ENCODE measurements at places on chromosomes 1 and 21.

- DNase-seq = no peak
Observed at GRCh38 chr1:6653436-6654290, 29.0 kb downstream of the THAP3 start.

GRCh38 chr1:150957666-150958065 is 17.0 kb downstream of the CERS2 start:
- no peak for DNase-seq

- DNase-seq = no peak
Observed at GRCh38 chr1:164876398-164877116, 317.6 kb downstream of the PBX1 start.

- DNase-seq = no peak
Observed at GRCh38 chr1:168387781-168388760, 107.4 kb downstream of the TBX19 start.

DNA sequence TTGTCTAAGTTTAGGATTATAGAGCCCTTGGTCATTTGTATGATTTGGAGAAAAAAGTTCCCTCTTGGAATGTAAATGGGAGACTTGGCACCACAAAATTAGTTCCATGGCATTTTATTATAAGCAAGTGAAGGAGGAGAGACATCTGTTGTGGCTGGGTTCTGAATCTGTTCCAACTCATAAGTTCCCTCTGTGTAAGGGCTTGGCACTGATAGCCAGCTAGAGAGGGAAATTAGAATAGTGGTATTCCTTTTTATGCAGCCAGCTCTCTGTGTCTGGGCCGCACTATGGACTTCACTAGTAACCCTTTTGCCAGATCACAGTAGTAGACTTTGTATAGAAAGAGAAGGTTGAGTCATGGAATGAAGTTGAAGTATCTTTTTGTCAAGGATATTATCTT is 31.1 kb downstream of the GNAI3 start:
- no peak for DNase-seq

DNA sequence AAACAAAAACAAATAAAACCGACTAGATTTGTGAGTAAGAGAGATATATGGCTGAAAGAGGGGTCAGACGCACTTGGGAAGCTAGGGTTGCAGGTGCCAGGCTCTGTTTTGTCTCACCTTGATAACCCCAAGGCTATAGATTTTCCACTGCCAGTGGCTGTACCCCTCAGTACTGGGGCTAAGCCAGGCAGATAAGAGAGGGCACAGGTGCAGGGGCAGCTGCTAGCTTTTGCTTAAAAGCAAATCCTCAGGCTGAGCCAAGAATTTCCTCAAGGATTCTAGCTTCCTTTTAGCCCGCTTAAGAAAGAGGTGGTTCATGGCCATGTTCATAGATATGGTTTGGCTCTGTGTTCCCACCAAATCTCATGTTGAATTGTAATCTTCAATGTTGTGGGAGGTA is 57.9 kb downstream of the OVGP1 start:
- peak; percentile 13 for DNase-seq

GRCh38 chr1:153963850-153964331 is 554 bp upstream of the SLC39A1 start:
- DNase-seq = no peak

- DNase-seq = no peak
Observed at GRCh38 chr1:147627435-147628110, 42.8 kb downstream of the ACP6 start.

DNA sequence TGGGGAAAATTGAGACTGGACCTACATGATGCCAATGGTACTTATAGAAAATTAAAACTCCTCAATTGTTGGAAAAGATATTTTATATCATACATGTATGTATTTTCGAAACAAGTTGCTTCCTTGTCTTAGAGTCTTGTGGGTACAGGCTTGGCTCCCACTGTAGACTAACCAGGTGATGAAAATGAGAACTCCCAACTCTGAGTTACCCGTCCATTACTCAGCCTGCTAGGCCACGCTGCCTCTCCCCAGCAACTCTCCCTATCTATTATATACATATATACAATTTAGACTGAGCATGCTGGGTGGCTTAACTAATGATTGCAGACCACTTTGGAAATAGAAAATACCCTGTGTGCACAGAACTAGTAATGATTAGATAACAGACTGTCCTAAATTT is 628.7 kb downstream of the LMO4 start:
- no peak for DNase-seq

- peak; percentile 92 for DNase-seq
Observed at GRCh38 chr1:16913833-16914662, 7.7 kb upstream of the CROCC start.

GRCh38 chr1:227417756-227418480 is 99.6 kb upstream of the CDC42BPA start:
- DNase-seq = no peak
